ENCODE measurements at places on chromosomes 6 and 20.

DNA sequence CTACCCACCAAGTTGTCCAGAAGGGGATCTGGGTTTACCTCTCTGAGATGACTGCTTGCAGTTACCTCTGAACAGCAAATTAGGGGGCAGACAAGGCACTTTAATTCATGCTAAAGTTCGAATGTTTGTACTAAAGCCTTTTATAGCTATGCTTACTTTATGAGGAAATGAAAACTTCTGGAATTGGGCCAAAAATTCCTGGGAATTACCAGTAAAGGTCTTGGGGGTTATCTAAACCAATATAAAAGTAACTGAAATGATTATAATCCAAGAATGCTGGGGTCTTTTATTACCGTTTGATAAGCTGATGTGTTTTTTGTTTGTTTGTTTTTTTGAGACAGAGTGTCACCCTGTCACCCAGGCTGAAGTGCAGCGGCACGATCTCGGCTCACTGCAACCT lies 7.9 kb upstream of the LZTS3 start:
- DNase-seq = no peak

- no peak for DNase-seq
Measured at GRCh38 chr6:11263291-11263775, 30.9 kb upstream of the NEDD9 start.

- no peak for DNase-seq
Measured at GRCh38 chr6:170129691-170130171, 161.1 kb downstream of the DLL1 start.

DNA sequence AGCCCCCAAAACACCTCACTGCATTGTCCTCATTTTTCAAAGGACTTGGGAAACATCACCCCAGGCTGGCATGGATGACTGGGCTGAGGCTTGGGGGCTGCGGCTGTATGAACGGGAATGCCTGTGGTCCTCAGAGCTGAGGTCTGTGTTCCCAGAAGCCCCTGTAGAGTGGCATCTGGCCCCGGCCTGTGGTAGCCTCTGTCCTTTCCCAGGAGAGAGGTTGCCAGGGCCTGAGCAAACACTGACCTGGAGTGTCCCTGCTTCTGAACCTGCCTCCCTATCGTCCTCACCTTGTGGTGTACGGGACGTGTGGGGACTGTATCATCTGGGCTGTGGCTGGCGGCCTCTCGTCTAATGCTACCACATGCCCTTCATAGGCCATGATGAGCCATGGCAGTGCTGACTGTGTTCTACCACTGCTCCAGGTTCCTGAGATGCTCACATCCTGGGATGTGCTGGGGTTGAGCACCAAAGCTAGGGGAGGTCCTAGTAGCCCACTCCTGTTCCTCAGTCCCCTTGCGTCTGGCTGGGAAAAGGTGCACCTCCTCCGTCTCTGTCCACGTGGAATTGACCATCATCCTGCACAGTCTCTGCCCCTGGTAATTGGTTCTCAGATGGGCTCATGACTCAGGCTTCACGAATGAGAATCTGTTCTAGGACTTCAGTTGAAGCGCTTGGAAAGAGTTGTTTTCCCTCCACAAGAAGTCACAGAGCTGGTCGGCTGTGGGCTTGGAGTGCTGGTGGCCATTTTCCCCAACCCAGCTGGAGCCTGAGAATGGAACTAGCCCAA lies 27.6 kb downstream of the PHACTR3 start:
- DNase-seq = no peak

GRCh38 chr20:23331450-23332350 lies 18.9 kb upstream of the NXT1 start:
- DNase-seq = no peak

Data from stimulated activated CD4-positive, alpha-beta T cell treated with anti-CD3 and anti-CD28 coated beads, TNF-alpha, amount 100 ng/mL, for 1 hour (primary cell).